ENCODE measurements at places on chromosomes 5 and 9.

GRCh38 chr9:83283528-83283927 lies 220.6 kb upstream of the RASEF start:
- DNase-seq, result no peak

GRCh38 chr9:87206064-87206661 lies 258.9 kb upstream of the GAS1 start:
- no peak for DNase-seq

- DNase-seq, result no peak
Measured at GRCh38 chr5:6592601-6593000, 40.2 kb downstream of the NSUN2 start.

DNA sequence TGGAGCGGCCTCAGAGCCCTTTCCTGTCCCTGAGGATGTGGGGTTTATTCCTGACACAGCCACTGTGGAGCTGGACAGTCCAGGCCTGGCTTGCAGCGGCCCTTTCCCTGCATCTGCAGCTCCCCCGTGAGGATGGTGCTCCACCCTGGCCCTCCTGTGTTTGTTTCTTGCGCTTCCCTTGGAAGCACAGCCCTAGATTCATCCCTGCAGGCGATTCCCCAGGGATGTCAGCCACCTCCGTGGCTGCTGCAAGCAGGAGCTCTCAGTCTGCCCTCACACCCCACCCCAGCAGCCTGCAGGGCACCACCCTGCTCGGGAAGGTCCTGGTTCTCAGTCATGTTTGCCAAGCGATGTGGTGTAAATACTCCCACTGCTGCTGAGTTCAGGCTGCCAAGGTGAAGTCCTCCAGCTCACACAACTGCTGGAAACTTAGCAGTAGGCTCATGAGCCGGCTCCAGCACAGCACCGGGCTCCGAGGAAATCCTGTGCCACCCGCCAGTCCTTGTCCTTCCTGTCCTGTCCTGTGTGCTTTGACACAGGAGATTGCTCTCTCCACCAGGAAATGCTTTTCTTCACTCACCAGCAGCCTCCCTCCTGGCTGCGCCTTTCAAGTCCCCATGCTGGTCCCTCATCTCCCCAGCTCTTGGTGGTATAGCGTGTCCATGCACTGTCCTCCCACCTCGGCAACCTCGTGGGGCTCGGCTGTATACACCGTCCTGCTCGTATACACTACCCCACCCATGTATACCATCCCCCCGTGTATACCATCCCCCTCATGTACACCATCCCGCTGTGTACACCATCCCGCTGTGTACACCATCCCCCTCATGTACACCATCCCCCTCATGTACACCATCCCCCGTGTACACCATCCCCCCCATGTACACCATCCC lies 16.2 kb downstream of the ROPN1L start:
- no peak for DNase-seq

- no peak for DNase-seq
Measured at GRCh38 chr9:93346231-93347112, 105.0 kb upstream of the FAM120A start.

GRCh38 chr5:78236046-78236445 lies 58.5 kb downstream of the AP3B1 start:
- no peak for DNase-seq

DNA sequence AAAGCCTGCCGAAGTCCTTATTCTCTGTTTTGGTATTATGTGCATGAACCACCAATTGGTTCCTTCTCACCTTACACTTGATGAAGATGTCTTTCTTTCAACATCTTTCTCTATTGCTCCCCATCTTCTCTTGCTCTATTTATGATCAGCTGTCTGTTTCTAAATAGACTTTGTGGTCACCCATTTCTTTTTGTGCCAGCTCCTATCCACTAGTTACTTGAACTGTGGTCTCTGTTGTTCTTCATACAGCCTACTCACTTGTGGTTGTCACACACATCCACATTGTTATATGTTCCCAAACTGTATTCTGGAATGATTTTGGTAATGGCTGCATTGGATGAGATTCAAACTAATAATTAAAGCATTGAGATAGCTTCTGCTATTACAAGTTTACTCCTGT lies 11.4 kb downstream of the VCAN start:
- DNase-seq, result no peak

- DNase-seq, result no peak
Measured at GRCh38 chr5:30752015-30752414, 441.5 kb upstream of the CDH6 start.

DNA sequence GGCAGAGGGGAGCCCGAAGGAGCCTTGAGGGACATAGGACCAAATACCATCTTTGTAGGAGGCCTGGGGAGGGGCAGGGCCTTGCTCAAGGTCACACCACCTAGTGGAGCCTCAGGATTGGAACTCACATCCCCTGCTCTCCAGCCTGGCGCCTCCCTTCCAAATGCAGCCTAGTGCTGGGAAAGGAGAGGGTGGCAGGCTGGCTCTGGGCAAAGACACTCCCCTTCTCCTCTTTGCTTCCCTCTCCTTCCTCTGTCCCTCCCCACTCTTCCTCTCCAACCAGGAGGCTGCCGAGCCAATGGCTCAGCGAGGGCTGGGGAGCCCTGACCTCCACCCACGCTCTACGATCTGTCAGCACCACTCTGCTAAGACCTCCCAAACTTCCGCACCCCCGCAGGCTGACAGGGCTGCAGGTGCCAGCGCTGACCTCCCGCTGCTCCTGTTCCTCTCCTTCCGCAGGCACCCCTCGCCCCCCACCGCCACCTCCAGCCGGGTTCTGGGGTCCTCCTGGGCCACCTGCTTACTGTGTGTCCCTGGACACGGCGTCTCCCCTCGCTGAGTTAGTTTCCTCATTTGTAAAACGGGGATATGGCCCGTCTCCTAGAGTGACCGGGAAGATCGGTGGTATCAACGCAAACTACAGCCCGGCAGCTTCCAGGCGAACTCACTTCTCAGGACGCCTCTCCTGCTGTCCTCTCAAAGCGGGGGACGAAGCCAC lies 52.9 kb downstream of the C9orf50 start:
- peak; percentile 73 for DNase-seq

DNA sequence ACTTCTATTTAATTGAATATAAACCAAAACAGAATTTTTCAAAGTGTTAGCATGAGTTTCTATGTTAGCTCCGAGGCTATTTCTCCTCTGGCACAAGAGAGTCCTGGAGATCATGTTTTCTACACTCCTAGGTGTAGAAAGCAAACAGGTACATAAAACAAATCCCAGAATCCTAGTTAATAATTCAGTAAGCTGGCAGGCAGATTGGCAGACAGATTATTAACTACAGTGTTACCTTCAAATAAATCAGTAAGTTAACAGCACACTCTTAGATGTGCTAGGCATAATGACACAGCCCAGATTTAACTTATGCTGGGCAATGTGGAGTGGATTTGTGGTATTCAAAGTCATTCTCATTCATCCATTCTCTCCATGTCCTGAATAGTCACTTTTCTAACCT lies 282.8 kb upstream of the RPS23 start:
- DNase-seq, result no peak

GRCh38 chr5:137672881-137673280 lies 63.0 kb downstream of the KLHL3 start:
- no peak for DNase-seq

- no peak for DNase-seq
Measured at GRCh38 chr5:9888501-9888901, 258.4 kb upstream of the TAS2R1 start.

- no peak for DNase-seq
Measured at GRCh38 chr9:69078581-69078980, 43.0 kb downstream of the FXN start.

GRCh38 chr5:66796305-66797292 lies 200.4 kb downstream of the MAST4 start:
- no peak for DNase-seq

DNA sequence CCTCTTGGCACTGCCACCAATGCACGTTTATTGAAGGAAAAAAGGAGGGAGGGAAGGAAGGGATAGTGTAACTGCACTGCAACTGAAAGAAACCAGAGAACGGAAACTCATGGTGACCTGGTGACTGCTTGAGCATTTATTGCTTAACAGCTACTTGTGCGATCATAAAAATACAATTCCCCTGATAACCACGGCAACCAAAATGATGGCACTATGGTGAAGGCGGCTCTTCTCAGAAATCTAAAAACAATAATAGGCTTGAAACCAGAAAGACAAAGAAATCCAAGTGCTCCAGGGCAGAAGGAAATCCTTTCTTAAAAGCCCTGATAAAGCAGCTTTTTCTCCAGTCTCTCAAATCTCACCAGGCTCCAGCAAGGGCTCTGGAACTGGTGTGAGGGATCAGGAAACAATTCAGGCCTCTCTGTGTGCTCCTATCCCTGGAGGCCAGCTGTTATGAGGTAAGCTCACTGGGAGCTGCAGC lies 1.9 kb downstream of the FBXO10 start:
- DNase-seq, result no peak

DNA sequence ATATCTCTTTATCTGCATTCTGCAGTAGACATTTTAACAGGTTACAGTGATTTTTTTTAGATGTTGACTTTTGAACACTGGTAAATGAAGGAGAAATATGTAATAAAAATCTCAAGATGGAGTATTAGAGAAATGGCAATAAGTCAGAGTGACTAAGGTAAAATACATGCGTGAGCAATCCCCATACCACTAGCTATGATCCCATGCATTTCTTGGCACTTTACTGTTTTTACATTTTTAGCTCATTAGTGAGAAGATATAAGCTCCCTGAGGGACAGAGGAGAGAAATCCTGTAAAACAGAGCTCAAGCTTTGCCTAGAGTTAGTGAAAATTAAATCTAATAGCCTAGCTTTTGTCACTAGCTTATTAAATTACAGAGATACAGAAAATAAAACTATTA lies 181.9 kb upstream of the TRPM3 start:
- DNase-seq, result no peak

DNA sequence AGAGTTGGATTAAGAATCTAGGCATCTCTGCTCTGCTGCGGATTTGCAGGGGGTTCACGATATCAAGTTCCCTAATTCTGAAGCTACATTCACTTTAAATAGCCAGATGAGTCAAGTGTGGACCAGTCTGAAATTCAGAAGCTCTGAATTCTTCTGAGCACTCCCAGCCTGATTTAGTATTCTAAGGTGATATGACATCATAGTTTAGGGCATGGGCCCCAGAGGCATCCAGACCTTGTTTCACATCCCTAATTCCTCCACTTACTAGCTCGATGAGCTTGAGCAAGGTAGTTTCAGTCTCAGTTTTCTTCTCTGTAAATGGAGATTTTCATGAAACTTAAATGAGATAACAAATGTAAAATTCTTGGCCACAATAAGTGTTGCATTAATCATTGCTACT lies 65.2 kb downstream of the TMEM167A start:
- DNase-seq, result no peak

- no peak for DNase-seq
Measured at GRCh38 chr5:172453986-172454357, 353 bp downstream of the SH3PXD2B start.

- DNase-seq, result no peak
Measured at GRCh38 chr9:133199648-133200321, 9.3 kb downstream of the OBP2B start.

GRCh38 chr5:1508659-1509290 lies 15.0 kb downstream of the LPCAT1 start:
- DNase-seq, result no peak

DNA sequence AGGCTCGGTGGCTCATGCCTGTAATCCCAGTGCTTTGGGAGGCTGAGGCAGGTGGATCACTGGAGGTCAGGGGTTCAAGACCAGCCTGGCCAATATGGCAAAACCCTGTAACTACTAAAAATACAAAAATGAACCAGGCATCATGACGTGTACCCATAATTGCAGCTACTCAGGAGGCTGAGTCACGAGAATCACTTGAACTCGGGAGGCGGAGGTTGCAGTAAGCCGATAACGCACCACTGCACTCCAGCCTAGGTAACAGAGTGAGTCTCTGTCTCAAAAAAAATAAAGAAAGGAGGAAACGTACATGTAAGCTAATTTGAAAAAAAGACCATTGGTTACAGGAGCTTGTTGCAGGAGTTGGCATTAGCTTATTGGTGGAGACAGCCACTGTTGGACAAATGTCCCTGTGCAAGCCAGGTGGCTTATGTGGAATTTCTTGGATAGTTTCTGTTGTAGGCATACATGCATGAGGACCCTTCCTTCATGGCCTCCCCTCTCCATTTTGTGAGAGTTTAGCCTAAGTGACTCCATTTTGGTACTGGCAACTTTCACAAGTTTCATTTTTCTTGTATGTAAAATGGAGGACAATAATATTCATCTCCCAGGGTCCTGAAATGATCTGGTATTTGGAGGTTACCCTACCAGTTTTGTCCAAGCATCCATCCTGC lies 16.8 kb upstream of the RAB14 start:
- DNase-seq, result no peak

DNA sequence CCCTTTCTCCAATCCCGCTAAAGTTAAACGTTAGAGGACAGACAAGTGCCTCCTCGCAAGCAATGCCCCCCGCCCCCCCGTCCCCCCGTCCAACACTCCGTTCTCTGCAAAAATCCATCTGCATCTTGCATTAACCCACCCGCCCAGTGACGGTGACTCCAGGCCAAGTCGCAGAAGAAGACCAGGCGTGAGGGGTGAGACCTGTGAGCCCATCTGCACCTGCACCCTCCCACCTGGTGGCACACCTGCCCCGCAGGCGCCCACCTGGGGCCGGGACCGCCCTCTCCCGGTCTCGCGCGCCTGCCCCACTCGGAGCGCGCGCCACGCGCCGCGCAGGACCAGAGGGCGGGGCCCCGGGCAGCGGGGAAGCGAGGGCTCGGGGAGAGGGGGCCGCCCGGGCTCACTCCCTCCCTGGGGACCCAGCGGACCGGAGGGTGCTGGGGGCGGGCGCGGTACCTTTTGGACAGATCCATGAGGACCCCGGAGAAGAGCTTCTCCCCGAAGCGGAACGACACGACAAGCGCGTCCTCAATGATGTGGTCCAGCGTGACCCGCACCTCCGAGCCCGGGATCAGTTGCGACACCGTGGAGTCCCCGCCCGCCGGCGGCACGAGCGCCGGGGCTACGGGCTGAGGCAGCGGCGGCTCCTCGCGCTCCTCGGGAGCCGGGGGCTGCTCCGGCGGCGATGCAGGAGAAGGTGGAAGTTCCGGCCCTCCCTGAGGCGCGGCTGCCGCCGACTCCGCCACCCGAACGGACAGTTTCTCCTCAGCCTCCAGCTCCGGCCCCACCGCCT lies 705 bp downstream of the PWWP2A start:
- no peak for DNase-seq

DNA sequence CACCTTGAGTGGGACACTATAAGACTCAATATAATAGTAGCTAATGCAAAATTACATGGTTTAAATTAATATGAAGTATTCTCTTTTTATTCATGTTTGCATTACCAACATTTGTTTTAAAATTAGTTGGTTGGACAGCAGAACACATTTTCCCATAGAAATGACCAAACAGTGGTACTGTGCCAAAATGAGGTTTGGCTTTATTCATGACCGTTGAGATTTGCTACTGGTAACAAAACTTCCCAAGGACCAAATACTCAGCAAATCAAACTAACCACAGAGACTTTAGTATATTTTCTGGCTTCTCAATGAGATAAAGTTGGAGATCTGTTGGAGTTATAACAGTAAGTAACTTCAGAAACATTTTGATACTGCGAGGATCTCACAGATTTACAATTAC lies 637.8 kb upstream of the MEF2C start:
- no peak for DNase-seq

GRCh38 chr9:130989891-130990290 lies 19.1 kb upstream of the LAMC3 start:
- no peak for DNase-seq

GRCh38 chr5:157915638-157916037 lies 56.7 kb upstream of the CLINT1 start:
- no peak for DNase-seq

Data from HCT116 (cell line).